ENCODE measurements at places on chromosomes 12 and 14.

DNA sequence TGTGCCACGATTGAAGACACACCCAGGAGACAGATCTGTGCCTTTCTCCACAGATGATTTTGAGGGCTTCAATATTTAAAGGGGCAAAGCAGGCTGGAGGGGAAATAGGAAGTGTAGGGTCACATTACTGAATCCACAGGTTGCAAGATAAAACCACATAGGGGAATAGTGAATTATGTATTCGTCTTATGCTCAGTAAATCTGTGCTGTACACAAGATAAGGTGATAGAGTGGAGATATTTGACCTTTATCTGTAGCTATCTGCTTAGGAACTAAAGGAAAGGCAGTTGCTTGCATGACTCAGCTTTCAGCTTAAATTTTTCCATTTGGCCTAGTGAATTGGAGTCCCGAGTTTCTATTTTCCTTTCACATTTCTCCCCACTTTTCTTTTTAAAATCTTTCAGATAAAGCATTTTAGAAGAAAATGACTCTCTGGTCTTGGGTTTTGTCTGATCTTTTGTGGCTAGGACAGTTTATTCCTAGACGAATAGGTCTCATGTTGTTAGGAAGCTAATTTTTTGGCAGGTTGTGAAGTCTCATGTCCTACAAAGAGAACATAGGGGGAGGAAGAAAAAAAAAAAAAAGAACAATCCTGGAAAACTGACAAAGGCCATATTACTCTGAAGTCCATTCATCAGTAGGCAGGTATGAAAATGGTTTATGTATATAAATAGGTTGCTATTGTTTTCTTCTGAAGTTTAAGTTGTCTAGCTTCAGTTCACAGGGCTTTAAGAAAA is 55.4 kb downstream of the FBXO33 start:
- no peak for DNase-seq

DNA sequence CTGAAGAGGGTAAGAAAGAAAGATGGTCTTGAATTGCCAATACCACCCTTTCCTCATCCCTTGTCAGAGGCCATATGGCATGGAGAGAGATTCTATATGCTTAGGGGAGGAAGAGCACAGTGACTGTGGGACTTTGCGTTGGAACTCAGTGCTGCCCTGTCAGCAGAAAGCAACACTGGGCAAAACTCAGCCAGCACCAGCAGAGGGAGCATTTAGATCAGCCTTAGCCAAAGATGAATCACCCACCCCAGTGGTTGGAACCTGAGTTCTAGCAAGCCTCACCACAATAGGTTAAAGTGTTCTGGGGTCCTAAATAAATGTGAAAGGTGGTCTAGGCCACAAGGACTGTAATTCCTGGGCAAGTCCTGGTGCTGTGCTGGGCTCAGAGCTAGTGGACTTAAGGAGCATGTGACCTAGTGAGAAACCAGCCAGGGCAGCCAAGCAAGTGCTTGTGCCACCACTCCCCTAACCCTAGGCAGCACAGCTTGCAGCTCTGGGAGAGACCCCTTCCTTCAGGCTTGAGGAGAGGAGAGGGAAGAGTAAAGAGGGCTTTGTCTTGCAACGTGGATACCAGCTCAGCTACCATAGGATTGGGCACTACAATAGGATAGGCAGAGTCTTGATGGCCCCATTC is 11.4 kb upstream of the BCAT1 start:
- peak; percentile 53 for DNase-seq

DNA sequence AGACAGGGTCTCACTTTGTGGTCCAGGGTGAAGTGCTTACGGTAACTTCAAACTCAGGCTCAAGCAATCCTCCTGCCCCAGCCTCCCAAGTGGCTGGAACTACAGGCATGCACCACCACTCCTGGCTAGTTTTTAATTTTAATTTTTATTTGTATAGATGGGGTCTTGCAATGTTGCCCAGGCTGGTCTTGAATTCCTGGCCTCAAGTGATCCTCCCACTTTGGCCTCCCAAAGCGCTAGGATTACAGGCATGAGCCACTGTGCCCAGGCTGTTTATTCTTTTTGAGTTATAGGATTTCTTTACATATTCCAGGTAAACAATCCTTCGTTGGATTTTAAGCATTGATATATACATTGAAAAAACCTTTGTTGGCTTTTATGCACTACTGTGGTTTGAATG is 26.7 kb downstream of the SOCS2 start:
- DNase-seq = no peak

GRCh38 chr14:72560331-72560730 is 333.6 kb downstream of the DPF3 start:
- DNase-seq = no peak

GRCh38 chr12:124713041-124713435 is 145.6 kb upstream of the NCOR2 start:
- no peak for DNase-seq

- no peak for DNase-seq
Observed at GRCh38 chr14:33377596-33378390, 439.1 kb downstream of the NPAS3 start.

- no peak for DNase-seq
Observed at GRCh38 chr12:30197392-30198057, 413.8 kb upstream of the TMTC1 start.

DNA sequence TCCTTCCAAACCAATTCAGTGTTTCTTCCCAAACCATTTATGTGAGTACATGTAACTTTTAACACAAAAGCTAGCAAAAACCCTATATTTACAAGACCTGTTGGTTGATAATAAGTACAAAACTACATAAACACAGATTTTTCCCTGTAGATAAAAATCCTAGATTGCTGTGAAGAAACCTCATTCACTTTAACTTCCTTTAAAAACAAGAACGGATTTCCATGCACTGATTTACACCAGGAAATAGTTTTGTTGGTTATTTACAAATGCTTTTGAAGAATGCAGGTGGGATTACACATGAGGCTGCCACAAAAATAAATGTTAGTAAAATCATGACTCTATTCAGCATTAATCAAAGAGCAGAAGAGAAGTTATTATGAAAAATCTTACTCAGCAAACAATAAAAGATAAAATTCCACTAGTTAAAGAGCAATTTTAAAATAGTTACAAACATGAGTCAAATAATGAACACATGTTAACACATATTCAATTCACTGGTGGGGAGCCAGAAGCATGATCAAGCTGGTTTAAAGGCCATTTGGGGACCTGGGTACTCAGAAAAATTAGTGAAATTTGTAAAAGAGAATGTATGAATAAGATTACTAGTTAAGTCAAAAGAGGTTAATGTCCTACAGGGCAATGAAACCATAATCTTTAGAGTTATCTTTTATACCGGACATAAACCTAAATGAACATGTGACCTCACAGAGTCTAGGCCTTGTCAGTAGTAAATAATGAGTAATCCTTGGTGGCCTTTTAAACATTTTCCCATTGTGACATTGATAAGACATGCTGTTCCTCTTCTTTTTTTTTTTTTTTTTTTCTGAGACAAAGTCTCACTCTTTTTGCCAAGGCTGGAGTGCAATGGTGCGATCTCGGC is 79.9 kb downstream of the PHLDA1 start:
- no peak for DNase-seq

DNA sequence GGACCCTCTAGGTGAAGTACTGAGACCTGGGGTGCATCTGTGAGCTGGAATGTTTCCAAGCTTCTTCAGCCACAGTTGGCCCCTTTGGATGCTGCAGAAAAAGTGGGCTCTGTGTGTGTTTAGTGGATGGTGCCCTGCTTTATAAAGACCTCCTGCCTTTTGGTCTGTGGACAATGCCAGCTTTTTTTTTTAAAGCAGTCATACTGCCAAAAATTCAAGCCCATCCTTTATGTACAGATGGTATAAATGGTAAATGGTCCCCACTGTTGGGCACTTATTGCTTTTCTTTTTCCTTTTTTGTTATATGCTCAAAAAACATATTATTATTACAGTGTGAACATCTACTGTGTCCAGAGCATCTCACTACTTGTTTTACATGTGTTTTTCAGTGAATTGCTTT is 81.1 kb downstream of the SMOC1 start:
- DNase-seq = no peak

GRCh38 chr14:105484069-105484996 is 2.4 kb upstream of the CRIP1 start:
- DNase-seq = no peak

GRCh38 chr14:51525739-51526138 is 126.0 kb upstream of the FRMD6 start:
- DNase-seq = no peak

- DNase-seq = no peak
Observed at GRCh38 chr12:124428136-124428791, 133.4 kb downstream of the RFLNA start.

GRCh38 chr12:13843841-13844240 is 137.6 kb downstream of the GRIN2B start:
- no peak for DNase-seq

GRCh38 chr14:24179961-24180796 is 8.3 kb downstream of the REC8 start:
- no peak for DNase-seq

- DNase-seq = no peak
Observed at GRCh38 chr12:93772003-93772700, 95.0 kb downstream of the CRADD start.

DNA sequence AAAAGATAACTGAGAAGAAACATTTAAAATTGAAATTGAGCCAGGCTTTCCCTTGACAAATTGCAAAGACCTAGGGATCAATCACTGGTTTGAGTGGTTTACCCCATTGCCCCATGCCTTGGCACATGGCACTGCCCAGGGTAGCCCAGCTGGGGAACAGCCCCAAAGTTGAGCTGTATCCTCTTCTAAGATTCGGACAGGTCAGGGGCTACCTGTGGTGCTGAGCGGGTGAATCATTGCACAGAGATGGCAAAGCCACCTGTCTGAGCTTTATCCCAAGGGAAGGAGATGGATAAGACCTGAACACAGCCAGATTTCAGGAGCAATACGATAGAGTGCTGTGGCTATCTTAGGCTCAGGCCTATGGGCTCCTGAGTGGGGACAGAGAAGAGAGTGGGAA is 7.0 kb downstream of the IFI27L2 start:
- DNase-seq = no peak

DNA sequence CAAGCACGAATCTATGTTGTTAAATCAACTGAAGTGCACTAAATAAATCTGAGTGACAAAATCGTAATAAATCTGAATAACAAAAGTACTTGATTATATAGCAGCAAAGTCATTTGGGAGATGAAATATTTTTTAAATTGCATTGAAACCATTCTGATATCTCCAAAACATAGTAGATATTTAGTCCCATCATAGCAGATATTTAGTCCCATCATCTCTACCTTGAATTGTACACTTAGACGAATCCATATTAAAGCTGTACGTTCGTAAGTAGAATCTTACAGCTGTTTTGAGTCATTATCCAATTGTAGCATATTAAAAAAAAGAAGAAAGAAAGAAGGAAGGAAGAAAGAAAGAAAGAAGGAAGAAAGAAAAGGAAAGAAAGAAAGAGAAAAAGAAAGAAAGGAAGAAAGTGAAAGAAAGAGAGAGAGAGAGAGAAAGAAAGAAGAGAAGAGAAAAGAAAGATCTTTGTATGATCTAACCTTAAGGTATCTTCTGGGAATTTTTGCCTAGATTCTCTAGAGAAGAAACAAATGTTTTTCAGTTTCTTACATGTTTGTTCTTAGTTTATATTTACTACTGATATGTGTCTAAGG is 2.6 kb downstream of the DCN start:
- no peak for DNase-seq

DNA sequence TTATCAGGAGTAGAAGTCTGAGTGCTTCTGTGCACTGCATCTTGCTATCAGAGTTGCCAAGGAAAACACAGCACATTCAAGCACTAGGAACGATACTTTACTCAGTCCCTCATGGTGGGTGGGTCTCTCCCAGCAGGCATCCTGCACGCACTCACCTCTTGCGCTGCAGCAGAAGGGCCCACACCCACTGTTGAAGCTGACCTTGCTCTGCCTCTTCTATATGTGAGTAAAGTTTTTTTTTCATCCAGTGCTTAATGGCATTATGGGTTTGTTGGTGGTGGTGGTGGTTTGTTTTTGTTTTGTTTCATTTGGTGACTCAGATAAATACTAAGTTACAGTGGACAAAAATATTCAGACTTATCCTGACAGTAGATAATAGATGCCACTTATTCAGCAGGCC is 348.5 kb downstream of the EGLN3 start:
- no peak for DNase-seq

DNA sequence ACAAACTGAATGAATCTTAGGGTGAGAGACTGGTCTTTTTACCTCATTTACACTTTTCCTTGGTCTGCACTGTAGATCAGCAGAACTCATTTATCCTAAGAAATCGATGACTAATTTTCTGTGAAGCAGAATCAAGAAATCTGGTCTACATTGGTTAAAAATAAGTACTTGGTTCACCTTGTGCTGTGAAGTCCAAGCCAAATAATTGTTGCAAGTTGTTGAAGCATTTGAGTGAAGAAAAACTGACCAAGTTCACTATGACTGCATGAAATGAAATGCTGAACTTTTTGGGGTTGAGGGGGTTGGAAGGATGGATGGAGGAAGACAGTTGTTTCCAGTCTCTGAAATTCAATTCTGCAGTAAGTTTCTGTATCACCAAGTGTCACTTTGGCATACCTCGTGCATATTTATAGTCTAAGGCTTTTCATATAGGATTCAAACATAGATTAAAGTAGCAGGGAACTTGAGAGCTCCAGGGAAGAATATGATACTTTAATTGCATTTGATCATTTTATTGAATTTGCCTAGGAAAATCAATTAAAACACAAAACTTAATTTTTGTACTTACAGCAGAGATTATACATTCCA is 75.0 kb downstream of the FAR2 start:
- no peak for DNase-seq

DNA sequence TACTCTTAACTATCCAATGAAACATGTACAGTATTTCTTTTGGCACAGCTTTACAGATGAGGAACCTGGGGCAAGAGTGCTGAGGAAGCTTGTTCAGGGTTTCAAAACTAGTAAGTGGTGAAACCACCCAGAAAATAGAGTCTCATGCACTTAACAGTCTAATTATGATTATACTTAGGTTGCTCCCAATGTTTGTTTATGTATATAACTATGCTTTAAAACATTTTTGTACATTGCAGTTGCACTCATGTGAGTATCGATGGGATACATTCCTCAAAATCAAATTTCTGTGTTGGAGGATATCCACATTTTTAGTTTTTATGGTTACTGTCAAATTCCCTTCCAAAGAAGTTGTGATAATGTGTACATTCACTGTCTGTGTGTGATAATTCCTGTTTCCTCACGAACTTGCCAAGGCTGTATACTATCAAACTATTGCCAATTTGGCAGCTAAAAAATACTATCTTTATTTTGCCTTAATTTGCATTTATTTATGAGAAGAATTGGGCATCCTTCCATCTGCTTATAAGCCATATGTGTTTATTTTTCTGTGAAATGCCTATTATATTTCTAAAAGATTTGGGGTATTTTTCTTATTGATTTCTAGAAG is 143.9 kb upstream of the SSTR1 start:
- DNase-seq = no peak

All from stimulated activated CD4-positive, alpha-beta T cell treated with anti-CD3 and anti-CD28 coated beads, Interleukin-2, amount 100 ng/mL, for 24 hours (primary cell).